ENCODE measurements at places on chromosomes 3 and 15.

GRCh38 chr3:143605233-143605950, 242.9 kb downstream of the SLC9A9 start:
- no peak for DNase-seq

- no peak for DNase-seq
These were observed 483.2 kb upstream of the TGFBR2 start for GRCh38 chr3:30123224-30123623.

- DNase-seq: no peak
These were observed 77.5 kb upstream of the FBN1 start for GRCh38 chr15:48722764-48723661.

GRCh38 chr15:69535998-69536397, 83.4 kb downstream of the RPLP1 start:
- no peak for DNase-seq

DNA sequence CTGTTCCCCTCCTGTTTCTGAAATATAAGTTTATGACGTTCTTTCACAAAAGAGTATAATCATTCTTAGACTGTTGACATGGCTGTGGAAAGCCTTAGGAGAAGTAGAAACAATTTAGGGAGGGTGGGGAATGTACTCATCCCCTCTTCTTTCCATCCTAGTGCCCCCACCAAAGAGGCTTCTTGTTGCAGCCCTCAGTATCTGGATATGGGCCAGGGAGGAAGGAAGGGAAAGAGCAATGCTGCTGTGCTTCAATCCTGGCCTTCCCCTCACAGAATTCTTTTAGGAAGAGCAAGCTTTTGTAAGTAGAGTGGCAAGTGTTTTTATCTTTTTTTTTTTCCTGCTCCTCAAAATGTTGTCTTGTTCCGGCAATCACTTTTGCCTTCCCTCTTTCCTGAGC, 1.7 kb downstream of the INAFM2 start:
- DNase-seq: peak; percentile 43

- no peak for DNase-seq
These were observed 137.8 kb downstream of the RORA start for GRCh38 chr15:61091289-61091616.

- peak; percentile 73 for DNase-seq
These were observed 101.7 kb upstream of the TPM1 start for GRCh38 chr15:62940755-62941361.

DNA sequence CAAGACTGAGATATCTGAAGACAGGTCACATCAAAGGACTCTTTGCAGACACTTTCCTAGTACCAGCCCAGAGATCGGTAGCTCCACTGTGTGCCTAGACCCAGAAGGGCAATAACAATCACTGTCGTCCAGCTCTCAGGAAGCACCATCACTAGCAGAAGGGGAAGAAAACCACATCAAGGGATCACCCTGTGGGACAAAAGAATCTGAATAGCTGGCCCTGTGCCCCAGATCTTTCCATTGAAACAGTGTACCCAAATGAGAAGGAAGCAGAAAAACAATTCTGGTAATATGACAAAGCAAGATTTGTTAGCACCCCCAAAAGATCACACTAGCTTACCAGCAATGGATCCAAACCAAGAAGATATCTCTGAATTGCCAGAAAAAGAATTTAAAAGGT, 404.4 kb upstream of the NECTIN3 start:
- DNase-seq: no peak

GRCh38 chr3:190432216-190432615, 17.5 kb downstream of the TMEM207 start:
- no peak for DNase-seq

- DNase-seq: peak; percentile 48
These were observed 12.8 kb downstream of the VILL start for GRCh38 chr3:38003371-38003816.

- DNase-seq: no peak
These were observed 1.8 kb downstream of the SETD2 start for GRCh38 chr3:47161983-47162696.

- DNase-seq: no peak
These were observed 9.7 kb downstream of the COL8A1 start for GRCh38 chr3:99648101-99648500.

GRCh38 chr3:172646439-172647015, 64.3 kb downstream of the NCEH1 start:
- no peak for DNase-seq

DNA sequence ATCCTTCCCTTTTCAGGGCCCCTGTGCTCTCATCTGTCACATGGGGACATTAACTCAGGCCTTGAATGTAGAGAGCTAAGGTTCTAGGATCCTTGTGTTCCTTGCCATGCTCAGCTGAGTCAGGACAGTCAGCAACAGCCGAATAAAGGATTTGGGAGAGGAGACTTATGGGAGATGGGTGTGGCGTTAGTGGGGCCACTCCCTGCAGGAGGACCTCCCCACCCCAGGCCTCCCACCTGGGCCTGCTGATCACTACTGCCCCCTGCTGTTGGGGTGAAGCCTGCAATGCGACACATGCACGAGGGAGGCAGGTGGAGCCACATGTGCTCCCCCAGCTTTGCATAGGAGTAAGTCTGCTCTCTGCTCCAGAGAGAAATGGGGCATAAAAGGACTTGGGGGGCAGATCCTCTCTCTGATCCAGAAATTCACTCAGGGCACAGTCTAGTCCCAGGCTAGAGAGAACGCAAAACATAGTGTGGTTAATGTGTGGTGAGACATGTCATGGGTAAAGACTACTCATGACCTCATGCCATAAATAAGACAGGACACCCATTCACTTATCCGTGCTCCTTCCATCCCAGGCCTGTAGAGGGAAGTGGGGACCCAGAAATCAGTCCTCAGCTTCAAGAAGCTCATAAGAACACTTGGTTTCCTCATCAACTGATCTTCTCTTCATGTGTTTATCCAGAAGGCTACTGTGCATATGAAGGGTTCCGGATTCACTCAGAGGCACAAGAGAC, 19.4 kb downstream of the RBP1 start:
- no peak for DNase-seq

DNA sequence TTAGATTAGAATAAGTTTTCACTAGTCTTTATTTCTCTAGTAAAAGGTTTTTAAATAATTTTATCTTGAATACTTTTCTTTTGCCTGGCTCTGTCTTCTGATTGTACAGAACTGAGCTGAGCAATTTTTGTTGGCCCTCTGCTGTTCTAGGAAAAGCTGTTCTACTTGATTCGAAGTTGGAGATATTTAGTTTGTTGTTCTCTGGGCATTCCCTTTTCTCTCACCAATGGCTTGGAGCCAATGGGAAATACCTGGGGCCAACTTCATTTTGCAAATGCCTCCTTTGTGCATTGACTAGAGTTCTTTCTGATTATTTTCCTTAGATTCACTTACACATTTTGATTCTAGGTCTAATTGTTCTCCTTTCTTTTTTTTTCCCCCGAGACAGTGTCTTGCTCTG, 16.5 kb downstream of the ABHD5 start:
- no peak for DNase-seq

DNA sequence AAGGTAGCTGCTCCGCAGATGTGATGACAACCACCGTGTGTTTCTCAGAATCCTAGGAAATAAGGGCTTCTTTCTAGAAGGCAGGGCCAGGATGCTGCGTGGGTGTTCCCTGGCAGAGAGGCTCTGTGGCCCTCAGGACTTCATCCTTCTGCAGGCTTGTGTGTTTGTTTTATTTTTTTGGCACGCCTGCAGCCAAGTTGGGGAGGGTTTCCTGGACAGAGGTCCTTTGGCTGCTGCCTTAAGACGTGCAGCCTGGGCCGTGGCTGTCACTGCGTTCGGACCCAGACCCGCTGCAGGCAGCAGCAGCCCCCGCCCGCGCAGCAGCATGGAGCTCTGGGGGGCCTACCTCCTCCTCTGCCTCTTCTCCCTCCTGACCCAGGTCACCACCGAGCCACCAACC, at the start of gene CLEC3B:
CLEC3B (plus strand) TSS at position 266 of the 400 bp plus-strand sequence; CDS start at position 326, 60 bp downstream.
- DNase-seq: no peak

DNA sequence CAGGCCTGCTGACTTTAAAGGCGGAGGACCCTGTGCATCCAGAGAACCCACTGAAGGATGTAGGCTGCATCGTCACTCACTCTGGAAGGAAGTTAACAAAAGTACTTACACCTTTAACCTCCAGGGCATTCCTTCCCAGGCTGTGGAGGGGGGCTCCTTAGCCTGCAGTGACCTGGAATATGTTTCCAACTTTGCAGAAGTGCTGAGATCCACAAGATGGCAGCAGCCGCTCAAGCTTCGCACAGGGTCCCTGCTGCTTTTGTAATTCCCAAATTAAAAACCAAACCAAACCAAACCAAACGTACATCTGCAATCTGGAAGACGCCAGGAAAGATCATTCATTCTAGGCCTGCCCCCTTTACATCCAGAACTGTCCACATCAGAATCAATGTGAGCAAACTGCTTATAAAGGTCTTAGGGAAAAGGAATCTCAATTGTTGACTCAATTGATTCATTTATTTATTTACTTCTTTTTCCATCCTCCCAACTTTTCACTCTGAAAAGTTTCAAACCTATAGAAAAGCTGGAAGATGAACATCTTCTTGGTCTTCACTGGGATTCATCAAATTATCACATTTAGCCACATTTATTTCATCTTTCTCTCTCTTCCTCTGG, 70.5 kb upstream of the KLHL25 start:
- DNase-seq: peak; percentile 32

GRCh38 chr3:166829896-166830295, 550.2 kb downstream of the ZBBX start:
- DNase-seq: no peak

GRCh38 chr3:53190659-53191058, 29.6 kb downstream of the PRKCD start:
- DNase-seq: no peak

DNA sequence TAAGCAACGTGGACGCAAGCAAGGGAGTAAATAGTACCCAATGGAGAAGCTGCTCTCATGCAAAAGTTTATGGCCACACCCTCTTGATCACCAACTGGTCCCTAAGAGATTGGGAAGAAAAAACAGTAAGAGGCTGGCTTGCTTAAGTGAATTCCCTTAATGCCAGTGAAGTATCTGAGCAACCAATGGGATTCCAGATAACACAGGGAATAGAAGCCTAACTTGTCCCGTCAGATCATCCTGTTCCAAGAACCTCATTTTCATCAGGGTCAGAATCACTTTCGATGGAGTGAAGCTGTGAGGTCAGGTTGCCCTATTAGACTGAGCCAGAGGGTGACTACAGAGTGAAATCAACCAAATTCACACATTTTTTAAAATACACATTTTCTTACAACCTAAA, 104.3 kb downstream of the CD47 start:
- DNase-seq: no peak

- DNase-seq: peak; percentile 8
These were observed 712 bp downstream of the RTF1 start for GRCh38 chr15:41417418-41418195.

DNA sequence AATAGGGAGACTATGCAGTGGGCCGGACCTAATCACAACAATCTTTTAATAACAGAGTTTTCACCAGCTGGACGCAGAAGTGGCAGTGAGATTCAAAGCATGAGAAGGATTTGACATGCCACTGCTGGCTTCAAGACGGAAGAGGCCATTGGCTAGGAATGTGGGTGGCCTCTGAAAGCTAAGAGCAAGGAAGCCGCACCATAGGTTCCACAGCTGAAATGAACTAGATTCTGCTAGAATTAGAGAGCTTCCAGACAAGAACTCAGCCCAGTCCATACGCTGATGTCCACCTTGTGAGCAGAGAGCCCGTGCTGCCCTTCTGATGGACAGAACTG, 6.9 kb upstream of the NCBP2 start:
- DNase-seq: no peak

- DNase-seq: no peak
These were observed 28.4 kb downstream of the CA12 start for GRCh38 chr15:63353261-63353660.

GRCh38 chr3:101251441-101251840, 68.9 kb downstream of the IMPG2 start:
- DNase-seq: no peak

GRCh38 chr3:5787861-5788488, 600.5 kb downstream of the EDEM1 start:
- no peak for DNase-seq

DNA sequence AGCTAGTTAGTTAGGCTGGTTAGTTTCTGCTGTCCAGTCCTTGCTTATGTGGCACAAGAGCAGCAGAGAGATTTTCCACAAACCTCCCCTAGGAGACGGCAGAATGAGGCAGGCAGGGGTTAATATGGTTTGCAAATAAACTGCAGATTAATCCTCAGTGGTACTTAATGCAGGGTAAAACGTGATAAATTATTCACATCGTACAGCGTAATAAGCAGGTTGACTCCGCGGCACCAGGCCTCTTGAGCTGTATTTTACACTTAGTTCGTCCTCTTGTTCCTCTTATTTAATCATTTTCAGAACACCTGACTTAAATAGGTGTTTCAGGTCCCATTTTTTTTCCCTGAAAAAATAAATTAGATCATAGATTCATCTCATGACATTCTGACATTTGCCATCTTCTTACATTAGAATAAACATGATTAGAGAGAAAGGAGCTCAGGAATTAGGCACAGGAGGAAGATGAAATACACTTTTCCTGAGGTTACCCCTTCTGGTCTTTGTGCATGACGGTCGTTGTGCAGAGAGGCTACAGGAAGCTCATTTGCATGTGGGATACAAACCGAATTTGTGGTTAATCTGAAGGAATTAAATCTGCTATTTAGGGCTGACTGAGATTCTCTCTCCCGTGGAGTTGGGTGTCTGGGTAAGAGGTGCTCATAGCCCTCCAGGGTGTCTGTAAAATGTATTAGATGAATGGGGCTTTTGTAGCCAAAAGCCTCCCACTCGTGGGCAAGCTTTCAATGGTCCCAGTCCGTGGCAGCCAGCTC, 27.1 kb upstream of the VPS8 start:
- no peak for DNase-seq

- DNase-seq: no peak
These were observed 33.2 kb upstream of the ZFAND6 start for GRCh38 chr15:80026310-80026709.

DNA sequence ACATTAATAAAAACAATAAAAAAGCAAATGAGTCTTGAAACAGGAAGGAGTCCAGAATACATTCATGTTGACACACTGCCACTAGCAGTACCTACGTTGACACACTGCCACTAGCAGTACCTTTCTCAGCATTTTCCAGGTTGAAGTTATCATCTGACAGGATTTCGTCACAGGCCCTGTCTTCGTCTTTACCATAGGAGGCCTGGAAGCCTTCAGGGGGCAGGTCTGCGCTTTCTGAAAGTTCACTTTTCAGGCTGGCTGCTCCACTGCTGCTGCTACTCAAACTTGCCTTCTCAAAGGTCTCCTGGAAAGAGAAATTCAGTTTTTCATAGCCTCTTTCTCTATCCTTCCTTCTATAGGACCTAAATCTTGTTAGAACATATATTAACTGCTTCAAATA, 194.7 kb downstream of the NEK10 start:
- no peak for DNase-seq

- no peak for DNase-seq
These were observed 18.7 kb upstream of the TATDN2 start for GRCh38 chr3:10229576-10229975.

GRCh38 chr3:151721294-151721693, 12.4 kb upstream of the AADACL2 start:
- DNase-seq: no peak

- DNase-seq: no peak
These were observed 103.5 kb downstream of the FAIM start for GRCh38 chr3:138712086-138712485.
